Fibroblast of the aortic adventitia (primary cell): ENCODE measurements at places on chromosomes 11 and 22.

- DNase-seq = no peak
Observed at GRCh38 chr22:44120314-44120704, 60.4 kb upstream of the PARVG start.

GRCh38 chr22:49235463-49236300, 592.0 kb downstream of the BRD1 start:
- no peak for DNase-seq

DNA sequence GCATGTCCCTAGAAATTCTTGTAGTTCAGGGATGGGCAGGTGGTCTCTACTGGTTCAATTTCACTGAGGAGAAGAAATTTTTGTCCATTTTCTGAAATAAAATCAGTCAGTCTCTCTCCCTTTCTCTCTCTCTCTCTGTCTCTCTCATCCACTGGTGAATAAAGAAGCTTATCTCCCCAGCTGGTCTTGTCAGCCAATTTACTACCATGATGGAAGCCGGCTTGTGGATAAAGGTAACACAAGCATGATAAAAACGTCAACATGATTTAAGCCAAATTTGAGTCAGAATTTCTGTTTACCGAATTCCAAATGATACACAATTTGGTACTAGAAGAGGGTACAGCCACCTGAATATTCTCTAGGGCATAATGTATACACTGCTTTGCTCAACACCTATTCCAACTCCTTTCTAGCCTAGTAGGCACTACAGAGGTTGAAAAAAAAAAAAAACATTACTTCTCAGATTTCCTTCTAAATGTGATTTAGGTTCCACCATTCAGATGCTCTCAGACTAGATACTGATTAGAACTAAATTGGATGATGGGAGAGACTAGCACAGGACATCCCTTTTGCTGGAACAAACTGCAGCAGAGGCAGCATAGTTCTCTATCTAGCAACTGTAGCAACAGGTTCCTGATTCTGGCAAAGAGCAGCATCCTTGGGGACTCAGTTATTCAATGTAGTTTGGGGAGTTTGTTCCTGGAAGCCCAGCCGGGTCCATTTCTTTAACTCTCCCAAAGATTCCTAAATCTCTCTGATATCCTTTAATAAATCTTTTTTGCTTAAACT, 18.8 kb downstream of the PAK1 start:
- no peak for DNase-seq

DNA sequence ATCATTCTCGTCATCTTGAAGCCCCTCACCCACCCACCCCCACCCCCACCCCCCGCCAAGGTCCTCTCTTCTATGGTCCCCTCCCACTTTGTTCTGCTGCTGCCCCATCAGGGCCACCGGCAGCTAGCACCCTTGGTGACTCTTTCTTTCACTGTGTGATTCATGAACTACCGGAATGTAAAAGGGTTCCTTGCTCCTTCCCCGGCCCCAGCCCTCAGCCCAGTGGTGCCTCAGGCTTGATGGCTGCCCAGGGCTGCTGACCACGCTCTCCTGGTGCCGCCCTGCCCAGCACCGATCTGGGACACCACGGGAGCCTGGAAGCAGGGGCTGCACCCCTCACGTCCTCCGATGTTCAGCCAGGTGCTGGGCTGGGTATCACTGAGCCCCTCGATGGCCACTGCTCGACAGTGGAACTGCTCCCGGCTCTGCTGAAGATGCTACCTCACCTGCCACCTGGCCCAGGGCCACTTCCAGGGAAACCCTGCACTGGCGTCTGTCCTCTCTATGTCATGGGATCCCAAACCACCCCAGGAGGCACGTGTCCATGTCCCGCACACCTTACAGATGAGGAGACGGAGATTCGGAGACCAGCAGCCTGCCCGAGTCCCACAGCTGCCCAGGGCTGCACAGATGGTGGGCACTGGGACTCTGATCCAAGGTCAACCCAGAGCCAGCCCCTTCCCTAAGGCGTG, 39.7 kb downstream of the IGLL5 start:
- no peak for DNase-seq

- DNase-seq = no peak
Observed at GRCh38 chr11:8085011-8085645, 4.1 kb downstream of the TUB start.

GRCh38 chr11:108592591-108593213, 866 bp downstream of the EXPH5 start:
- no peak for DNase-seq

DNA sequence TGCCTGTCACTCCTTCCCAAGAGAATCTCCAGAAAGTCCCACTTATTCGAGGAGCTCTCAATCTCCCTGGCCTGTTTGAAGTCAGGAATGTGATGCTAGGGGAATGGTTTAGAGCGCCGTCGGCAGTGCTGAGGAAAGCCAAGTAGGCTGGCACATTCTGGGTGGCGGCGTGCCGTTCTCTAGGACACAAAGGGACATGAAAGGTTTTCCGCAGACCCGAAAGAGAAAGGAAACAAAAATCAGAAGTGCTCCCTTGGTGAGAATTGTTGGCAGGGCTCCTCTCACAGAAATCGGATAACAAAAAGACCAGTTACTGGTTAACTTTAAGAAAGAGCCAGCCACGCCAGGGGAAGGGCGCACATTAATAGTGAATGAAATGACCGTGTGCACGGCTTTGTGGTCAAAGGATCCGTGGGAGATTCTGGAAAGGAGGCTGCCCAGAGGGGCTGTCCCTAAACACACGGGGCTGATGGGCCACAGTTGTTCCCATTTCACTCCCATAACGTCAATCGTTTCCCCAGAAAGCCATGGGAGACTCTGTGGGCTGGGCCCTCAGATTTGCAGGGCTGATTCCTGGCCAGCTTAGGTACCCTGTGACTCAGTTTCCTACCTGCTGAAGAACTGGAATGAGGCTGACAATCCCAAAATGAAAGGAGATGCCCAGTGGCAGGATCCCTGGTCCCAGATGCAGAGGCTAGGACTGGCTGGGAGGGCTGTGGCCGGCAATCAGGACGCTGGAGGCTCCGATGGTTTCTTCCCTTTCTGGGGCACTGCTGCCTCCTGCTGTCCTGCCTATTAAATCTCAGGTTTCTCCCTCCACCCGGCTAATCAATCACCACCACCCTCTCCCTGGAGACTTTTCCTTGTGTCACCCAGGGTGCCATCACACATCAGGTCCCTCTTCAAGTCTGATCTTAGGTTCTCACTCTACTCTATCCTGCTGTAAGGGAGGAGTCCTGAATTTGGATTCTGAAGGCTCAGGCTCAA, 82.3 kb downstream of the RCN1 start:
- peak; percentile 74 for DNase-seq

- DNase-seq = no peak
Observed at GRCh38 chr11:6268820-6269219, 9.2 kb downstream of the CCKBR start.

GRCh38 chr11:101444164-101444563, 139.6 kb downstream of the TRPC6 start:
- no peak for DNase-seq

- no peak for DNase-seq
Observed at GRCh38 chr11:77966338-77966737, 28.1 kb downstream of the INTS4 start.
